Jurkat, Clone E6-1 (cell line): ENCODE measurements at places on chromosomes 1 and 21.

DNA sequence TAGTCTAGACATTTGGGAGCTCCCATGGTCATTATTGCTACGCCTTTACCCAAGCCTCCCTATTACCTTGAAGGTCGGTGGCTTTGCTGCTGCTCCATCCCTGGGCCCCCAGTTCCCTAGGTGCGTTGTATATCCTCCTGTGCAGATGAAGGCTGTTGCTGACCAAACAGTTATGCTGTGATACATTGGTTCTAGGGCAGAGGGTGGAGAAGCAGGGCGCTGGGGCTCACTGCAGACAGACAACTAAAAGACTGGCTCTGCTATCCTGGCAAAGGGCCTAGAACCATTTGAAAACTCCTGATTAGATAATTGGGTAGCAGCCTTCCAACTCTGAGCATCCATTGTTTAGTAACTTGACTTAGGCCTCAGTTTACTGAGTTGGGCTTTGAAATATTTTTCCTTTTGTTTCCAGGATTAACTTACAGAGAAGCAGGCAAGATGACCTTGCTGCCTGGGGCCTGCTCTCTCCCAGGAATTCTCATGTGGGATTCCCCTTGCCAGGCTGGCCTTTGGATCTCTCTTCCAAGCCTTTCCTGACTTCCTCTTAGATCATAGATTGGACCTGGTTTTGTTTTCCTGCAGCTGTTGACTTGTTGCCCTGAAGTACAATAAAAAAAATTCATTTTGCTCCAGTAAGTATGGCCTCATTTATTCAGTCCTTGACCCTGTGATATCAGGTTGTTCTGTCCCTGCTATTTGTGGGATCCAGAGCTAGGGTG lies 15.5 kb downstream of the CHI3L2 start:
- no peak for DNase-seq

DNA sequence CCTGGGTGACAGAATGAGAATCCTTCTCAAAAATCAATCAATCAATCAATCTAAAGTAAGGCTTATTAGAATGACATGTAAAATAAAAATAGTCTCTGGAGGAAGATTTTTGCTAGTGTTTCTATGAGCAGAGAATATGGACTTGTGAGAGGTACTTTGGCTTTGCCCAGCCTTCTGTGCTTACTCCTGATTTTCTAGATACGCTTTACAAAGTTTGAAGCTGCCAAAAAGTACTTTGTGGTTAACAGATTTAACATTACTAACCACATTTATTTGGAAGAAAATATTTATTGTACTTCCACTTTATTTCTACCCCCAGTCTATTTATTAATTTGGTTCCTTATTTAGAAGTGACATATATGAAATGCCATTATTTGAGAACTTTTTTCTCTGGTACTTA lies 41.0 kb downstream of the CEP350 start:
- no peak for DNase-seq

- peak; percentile 47 for DNase-seq
Measured at GRCh38 chr1:204464187-204464631, 30.4 kb downstream of the PIK3C2B start.

DNA sequence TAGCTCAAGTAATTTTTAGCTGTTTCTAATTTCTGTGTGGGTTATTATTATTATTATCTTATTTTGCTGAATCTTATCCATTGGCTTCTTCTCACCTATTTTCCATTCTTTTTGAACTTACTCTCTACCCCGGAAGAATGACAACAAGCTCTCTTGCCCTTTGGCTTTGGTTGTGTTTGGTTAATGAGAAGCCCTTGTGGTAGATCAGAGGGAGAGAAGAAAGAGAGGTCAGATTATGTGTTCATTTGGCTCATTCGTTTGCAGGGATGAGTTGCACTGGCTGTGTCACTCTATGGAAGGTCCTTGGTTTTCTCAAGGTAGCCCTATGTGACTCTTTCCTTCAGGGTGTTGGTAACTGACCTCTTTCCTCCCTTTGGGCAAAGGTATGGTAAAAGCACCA lies 391.9 kb downstream of the LMO4 start:
- DNase-seq, result no peak

DNA sequence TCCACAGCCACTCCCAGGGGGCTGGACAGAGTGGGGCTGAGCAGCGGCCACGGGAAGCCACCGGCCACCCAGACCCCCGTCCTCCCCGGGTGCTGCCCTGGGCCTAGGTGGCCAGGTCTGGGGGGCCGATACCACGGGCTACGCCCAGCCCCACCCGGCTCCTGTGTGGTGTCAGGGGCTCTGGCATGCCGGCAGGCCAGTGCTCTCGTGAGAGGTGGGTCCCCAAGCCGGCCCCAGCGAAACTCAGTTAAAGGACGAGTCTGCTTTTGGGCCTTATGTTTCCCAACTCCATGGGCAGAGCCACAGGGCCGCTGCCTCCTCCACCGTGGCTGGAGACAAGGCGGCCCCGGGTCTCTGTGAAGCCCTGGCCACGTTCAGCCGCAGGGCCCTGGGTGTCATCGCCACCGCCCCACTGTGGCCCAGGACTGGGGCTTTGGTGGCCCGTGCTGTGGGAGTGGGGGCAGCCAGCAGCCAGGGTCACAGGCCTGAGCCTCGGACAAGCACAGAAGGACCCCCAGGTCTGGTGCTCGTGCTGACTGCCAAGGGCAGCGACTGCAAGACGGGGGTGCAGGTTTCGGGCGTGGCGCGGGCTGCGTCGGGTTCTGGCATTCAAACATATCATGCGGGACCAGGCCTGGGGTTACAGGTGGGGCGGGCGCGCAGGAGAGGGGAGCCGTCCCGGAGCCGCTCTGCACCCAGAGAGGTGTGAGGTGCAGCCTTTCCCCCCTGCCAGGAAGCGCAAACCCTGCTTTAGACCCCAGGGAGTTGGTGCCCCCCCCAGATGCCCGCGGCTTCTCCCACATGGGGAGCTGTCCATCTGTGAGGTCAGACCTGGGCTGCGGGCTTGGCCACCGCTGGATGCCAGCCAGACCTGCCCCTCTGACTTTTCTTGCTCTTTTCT lies 11.9 kb upstream of the C1orf159 start:
- DNase-seq, result no peak

DNA sequence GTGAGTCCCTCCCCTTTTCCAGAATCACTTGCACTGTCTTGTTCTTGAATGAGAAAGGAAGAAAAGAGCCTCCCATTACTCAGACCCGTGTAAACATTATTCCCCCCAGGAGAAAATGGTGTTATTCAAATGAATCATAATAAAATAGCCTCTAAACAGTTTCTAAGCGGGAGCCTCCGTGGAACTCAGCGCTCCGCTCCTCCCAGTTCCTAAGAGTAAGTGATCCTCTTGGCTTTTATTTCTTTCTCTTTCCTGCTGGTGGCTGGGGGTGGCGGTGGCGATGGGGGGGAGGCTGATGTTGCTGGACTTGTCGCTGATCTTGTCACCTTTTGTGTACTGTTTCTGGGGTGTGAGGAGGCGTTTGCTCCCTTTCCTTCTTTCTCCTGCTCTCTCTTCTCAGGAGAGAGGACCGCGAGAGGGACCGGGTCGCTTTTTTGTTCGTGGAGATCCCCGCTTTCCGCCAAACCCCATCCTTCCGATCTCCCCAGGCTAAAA lies 781 bp downstream of the PROX1 start:
- no peak for DNase-seq

DNA sequence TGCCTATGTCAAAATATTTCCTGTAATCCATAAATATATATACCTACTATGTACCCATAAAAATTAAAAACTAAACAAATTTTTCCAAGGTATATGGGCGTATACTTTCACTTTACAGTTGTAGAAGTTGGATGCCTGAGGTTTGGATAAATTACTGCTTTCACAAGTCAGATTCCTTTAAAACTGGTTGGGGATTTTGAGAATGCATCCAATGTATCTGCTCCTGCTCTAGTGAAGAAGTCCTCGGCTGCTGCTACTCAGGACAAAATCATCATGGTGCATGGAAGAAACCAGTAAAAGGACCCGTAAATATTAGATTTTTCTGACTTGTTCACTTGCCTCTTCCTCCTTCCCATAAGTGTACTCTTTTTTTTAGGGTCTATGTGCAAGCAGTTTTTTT lies 841.1 kb downstream of the USP25 start:
- DNase-seq, result no peak

- DNase-seq, result no peak
Measured at GRCh38 chr1:44500181-44501046, 95.4 kb downstream of the RNF220 start.

DNA sequence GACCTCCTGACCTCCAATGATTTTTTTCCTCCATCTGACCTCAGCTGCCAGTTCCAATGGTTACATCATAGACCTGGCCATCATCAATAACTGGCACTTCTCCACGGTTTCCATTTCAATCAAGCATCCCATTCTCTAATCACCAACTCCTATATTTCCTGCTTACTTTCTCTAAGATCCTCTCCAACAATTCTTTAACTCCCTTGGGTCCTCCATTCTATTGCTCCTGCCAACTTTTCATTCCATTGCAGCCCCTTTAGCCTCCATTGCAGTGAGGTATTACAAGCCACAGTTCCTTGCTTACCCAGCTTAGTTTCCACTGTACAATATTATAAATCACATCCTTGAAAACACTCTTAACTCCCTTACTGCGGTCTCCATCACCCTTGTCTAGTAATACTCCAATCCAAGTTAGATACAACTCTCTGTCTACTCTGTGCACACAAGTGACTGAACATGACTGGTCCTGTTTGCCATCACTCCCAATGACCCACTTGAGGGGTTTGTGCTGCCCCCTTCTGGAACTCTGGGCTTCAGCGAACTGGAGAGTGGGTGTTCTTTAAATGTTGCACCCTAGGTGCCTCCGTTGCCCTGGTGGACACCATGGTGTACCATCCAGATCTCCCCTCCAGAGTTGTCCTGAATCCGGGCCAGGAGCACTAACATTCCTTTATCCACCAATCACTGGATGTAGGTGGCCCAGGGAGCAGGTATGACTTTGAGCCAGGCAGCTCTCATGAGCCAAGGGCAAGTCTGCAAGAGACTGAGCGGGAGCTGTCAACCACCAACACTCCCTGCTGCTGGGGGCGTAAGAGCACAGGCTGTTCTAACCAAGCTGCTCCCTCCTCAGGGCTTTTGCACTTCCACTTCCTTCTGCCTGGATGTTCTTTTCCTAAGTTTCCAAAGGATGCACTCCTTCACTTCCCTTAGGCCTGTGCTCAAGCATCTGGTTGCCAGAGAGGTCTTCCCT lies 3.7 kb upstream of the FNDC7 start:
- peak; percentile 54 for DNase-seq

GRCh38 chr21:29394051-29394450 lies 95.3 kb downstream of the BACH1 start:
- DNase-seq, result no peak

DNA sequence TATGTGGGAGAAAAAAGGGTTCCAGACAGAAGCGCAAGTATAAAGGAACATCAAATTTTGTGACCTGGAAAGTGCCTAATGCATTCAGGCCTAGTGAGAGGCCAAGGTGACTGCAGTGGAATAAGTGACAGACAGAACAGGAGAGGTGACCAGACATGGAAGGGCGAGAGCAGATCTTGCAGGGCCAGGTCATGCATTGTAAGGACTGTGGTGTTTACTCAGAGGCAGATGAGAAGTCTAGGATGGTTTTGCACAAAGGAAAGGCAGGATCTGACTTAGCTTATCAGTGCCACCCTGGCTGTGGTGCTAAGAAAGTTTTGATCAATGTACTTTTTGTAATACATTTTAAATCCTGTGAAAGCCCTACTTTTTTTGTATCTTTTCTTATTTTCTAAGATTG lies 34.1 kb upstream of the AHCYL1 start:
- DNase-seq, result no peak

- DNase-seq, result peak; percentile 83
Measured at GRCh38 chr1:206106328-206107167, 10.6 kb downstream of the AVPR1B start.

DNA sequence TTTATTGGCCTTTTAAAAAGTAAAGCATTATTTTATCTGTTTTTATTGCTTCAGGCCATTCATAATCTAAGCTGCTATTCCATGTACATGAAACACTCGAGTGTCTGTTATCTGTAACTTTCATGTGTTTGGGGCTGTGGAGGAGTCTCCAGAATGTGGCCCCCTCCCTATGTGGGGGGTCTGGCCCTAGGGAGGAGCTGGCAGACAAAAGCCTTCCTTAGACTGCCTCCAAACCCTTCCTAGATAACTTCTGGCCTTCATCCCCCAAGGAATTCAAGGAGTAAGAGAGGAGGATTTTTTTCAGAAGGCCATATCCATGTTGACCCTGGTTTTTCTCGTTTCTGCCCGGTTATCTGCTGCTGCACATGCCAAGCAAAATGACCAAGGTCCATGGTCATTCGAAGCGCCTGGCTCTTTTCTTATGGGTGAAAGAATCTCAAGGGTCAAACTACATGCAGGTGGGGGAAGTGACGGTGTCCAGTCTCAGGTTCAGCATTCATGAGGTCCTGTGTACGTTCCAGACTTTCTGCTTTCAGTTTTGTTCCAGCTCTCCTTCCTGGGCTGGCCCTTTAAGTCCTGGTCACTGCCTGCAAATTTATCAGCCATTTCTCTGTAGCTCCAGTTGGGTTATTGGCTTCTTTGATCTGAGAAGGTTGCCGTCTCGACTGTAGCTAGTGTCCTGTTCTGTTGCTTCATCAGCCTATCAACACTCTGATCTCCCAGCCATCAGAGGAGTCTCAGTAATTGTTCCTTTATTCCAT lies 8.3 kb downstream of the TENT5C start:
- DNase-seq, result no peak

DNA sequence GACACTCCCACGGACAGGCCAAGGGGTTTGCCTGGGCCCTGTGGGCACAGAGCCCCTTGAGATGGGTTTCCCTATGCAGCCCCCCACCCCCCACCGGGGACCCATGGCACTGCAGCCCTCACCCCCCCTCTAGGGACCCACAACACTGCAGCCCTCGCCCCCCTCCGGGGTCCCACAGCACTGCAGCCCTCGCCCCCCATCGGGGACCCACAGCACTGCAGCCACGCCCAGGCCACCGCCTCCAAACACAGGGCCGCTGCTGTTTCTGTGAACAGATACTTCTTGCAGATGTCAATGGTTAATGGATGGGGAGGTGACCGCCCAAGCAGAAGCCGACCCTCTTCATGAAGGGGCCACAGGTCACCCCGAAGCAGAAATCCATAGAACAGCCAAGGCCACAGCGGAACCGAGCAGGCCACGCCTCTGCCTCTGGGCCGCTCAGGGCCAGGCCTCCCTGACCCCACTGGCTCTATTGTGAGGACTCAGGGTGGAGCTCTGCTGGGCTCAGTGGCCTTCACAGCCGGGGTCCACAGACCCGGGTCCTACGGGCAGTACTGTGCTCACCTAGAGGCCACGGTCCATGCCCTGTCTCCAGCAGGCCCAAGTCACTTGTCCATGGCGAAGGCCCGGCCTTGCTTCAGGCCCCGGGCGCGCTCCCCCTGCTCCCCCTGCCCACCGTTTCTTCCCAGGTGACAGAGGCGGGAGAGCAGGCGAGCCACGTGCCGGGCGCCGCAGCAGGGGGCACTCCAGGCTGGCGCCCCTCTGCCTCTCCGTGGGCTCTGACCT lies 4.1 kb upstream of the POFUT2 start:
- no peak for DNase-seq

DNA sequence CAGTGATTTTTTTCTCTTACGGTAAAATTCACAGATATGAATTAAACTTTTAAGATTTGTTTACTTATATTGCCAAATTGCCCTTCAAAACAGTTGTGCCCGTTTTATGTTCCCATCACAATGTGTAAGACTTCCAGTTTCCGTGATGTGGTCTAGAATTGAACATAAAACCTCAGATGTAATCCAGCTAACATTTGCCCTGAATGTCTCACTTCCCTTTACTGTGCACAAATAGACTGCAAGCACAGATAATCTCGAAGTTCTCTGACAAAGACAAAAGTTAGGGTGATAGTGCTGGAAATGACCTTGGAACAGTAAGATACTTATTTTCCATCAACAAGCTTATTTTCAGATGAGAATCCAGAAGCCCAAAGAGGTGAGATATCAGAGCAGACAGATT lies 177.5 kb downstream of the ZZZ3 start:
- no peak for DNase-seq

GRCh38 chr1:63784489-63785390 lies 10.9 kb downstream of the ROR1 start:
- DNase-seq, result no peak
